ENCODE measurements at places on chromosomes 2 and 18.

DNA sequence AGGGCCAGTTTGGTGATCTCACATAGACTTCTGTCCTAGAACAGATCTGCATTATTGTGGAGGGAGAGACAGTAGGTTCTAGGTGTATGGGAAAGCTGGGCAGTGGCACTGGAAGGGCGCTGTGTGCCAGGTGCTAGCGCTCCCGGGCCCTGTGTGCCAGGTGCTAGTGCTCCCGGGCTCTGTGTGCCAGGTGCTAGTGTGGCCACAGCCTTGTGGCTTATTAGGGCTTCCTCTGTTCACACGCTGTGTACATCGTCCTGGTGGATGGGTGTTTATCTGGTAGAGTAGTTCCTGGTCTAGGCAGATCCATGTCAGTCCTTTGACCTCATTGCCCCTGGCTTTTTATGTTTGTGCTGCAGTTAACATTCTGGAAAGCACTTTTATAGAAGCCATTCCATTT, 263.4 kb downstream of the AGAP1 start:
- no peak for DNase-seq

DNA sequence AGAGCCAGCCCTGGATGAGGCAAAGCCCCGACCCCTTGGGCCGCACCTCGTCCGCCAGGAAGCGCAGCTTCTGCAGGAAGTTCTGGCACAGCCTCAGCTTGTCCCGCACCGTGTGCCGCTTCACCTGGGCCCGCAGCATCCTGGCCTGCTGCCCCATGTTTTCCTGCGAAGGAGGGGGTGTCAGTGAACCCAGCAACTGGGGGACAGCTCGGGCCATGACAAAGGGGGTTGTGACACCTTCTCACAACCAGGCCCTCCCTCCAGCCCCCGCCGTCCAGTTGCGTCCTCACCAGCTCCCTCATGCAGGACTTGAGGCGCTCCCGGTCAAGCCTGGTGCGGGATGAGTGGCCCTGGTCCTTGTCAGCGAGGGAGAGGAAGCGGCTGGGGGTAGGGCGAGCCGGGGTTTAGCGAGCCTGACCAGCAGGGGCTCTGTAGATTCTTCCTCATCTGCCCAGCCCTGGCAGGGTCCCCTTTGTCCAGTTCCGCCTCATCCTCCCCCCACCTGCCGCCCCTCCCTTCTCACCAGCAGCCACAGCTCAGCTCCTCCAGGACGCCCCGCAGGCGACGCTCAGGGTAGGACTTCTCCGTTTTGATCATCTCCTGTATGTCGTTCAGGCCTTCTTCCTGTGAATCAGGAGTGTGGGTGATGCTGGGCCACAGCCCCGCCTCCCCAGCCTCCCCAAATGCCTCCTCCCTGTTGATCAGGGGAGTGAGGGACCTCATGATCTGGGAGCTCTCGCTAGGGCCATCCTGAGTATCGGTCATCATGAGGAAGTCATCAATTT, 606 bp downstream of the OTOF start:
- DNase-seq: no peak

GRCh38 chr18:38494065-38494464, 928.5 kb upstream of the CELF4 start:
- no peak for DNase-seq

DNA sequence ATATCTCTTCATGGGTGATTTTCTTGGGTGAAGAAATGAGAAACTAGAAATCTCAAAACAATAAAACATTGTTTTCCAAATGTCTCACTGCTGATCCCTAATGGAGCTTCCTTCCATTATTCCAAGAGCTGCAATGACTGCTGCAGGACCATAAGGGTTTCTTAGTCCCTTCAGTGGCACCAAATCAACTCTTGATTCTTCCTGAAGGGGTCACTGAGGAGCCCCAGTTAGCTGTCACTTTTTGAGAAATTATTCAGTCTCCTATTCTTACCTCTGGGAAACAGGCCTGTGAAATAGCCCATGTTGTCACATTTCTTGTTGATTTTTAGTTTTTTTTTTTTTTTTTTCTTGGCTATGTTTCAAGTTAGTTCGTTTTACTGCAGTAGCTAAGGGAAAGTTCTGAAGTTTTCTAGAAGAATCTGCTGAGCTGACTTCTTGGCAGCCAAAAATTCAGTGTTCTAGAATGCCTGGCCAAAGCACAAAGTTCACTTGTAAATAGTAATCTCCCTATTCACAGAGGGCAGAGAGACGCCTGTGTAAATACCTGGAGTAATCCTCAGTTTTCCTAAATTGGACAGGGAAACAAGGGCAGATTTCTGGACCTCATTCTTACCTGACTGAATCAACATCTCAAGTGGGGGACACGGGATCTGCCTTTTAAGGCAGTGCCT, 480.0 kb downstream of the RIT2 start:
- DNase-seq: no peak

GRCh38 chr18:31617031-31617717, 25.5 kb downstream of the TTR start:
- DNase-seq: no peak
